ENCODE measurements at places on chromosomes 3 and 15.

GRCh38 chr3:116423374-116423773, 21.9 kb downstream of the LSAMP start:
- no peak for DNase-seq

- DNase-seq, result no peak
These were observed 39.7 kb upstream of the LRRFIP2 start for GRCh38 chr3:37214076-37214475.

DNA sequence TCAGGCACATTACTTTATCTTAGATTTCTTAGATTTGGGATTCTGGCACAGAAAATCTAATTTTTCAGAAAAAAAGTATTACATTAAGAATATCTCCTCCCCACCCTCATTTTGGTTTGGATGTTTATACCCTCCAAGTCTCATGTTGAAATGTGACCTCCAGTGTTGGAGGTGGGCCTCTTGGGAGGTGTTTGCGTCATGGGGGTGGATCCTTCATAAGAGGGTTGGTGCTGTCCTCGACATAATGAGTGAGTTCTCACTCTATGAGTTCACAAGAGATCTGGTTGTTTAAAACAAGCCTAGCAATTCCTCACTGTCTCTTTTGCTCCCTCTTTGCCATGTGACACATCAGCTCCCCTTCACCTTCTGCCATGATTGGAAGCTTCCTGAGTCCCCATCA, 45.6 kb upstream of the WWTR1 start:
- no peak for DNase-seq

DNA sequence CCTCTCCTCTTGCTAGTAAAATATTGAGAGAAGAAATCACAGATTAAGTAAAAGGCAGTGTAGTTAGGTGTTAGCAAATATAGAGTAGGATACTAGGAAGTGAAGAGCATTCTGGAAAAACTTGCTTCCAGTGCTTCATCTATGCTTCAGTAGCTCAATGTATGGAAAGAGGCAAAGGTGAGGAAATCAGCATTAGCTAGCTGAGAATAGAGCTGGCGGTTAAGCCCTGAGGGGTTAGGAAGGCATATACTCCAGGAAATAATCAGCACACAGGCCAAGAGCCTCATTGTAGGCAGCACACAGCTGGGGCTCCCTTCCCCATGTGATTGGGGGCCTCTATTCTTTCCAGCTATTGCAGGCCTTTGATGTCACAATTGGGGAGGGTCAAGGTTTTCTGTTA, 13.8 kb downstream of the RCCD1 start:
- DNase-seq, result no peak

- no peak for DNase-seq
These were observed 20.4 kb downstream of the RBP1 start for GRCh38 chr3:139518926-139519842.

GRCh38 chr3:121894301-121894990, at the start of gene SLC15A2:
Gene SLC15A2 (plus strand): TSS chr3:121894401. CDS start chr3:121894477, 76 bp downstream.
- DNase-seq, result no peak

- DNase-seq, result no peak
These were observed 29.5 kb downstream of the ZNF662 start for GRCh38 chr3:42935472-42935871.

DNA sequence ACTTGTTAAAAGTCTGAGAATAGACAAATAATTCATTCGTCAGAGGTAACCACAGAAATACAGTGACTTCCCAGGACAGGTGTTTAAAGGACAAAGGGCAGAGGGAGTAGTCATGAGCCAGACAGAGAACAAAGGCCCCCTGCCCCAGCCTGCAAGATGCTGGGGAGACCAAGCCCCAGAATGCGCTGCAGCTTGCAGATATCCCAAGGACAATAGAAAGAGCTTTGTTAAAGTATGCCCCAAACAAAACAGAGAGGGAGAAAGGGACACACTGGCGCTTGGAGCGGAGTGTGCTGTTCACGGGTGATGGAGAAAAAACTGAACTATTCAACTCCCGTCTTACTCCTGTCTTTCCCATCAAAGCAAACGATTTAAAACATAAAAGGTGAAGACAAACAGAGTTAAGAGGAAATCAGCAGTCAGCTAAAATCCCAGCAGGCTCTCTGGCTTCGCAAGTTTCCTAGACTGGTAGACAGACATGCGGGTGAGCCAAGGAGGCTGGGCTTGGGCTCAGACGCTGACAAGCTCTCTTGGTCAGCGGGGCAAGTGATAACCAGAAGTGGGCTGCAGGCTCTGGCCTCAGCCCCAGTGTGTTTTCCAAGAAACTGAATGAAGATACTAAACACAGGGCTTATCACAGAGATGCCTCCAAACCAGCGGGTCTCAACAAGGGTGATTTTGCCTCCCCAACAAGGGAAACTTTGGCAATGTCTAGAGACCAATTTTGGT, 130.1 kb downstream of the UACA start:
- no peak for DNase-seq

GRCh38 chr3:43962043-43962442, 271.3 kb downstream of the ABHD5 start:
- no peak for DNase-seq

DNA sequence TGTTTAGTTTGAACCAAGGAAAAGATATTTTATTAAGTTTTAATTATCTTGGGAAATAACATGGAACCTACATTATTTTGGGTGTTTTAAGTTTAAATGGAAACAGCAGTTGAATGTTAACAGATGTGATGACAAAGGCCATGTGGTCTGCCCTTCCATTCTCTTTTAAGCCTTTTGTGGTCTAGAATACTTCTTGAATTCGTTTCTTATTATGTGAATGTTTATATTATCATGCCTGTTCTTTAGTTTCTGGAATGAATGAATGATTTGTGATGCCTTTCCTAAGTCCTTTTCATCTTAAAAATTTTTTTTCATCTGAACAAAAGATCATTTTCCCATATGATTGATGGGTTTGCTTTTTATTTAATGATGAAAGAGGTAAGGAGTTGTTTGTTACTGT, 44.6 kb downstream of the SNRK start:
- DNase-seq, result no peak

- DNase-seq, result no peak
These were observed 212.9 kb upstream of the ARPP21 start for GRCh38 chr3:35426366-35426958.

DNA sequence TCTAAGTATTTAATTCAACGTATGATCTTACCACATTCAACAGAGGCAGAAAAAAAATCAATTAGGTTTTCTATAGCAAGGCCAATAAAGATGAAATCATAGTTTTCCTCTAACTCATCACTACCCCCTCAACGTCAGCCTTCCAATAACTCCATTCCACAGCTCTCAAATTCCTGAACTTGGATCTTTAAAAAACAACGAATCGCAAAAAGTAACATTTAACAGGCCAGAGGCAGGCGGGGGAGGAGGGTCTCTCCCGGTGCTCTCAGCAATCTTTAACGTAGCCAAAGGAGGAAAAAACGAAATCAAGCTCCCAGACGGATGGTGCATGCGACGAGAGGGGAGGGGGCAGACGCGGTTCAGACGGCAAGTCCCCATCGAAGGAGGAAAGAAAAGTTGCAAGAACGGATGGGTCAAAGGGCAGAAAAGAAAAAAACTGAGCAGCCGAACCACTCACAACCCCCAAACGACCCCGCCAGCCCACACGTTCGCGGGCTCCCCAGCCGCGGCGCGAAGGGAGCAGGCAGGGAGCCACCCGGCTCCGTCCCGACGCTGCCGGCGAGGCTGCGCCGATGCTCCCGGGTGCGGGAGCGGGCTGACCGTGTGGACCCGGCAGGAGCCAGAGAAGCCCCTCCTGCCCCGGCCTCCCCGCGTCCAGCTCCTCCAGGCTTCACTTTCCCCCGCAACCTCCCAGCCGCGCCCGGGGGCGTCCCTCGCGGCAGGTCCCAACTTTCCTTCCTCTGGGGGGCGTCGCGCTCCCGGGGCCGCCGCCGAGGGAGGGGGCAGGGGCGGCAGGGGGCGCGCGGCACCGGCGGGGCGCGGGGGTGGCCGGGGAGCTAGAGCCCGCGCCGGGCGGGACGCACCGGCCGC, 703 bp downstream of the PEAK1 start:
- peak; percentile 28 for DNase-seq

DNA sequence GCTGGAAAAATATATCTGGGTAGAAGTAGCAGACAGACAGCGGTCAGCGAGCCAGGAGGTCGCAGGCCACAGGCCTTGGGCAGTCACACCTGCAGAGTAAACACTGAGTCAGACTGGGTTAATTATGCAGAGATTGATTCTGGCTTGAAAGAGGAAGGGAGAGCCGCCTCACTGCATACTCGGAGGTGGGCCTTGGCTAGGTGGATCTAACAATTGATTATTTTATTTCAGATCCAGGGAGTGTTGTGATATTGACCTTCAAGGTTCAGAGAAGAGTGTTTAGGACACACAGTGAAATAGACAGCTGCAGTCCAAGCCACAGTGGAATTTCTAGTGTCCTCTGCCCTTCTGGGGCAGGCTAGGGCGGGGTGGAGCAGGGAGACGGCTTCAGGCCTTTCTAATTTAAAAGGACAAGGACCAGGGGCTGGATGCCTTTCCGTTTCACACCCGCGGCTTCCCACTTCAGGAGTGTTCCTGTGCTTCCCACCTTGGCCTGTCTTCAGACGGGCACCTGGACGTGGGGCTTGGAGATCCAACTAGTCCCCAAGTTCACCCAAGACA, 237.3 kb downstream of the XXYLT1 start:
- DNase-seq, result no peak

DNA sequence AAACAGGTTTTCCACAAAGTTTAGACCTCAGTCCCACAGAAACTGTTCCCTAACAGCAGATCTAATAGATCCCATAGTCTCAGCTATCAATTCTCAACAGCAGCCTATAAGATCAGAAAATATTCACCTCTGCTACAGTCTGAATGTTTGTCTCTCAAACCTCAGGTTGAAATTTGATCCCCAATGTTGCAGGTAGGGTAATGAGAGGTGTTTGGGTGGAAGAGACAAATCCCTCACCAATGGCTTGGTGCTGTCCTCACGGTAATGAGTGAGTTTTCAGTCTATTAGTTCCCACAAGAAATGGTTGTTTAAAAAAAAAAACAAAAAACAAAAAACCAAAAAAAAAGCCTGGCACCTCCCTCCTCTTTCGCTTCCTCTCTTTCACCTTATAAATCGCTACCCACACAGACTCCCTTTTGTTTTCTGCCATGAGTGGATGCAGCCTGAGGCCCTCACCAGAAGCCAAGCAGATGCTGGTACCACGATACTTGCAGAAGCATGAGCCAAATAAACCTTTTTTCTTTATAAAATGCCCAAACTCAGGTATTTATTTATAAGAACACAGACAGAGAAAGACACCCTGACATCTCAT, 14.2 kb downstream of the ZNF280D start:
- no peak for DNase-seq

GRCh38 chr3:102095383-102095782, 246.1 kb downstream of the NFKBIZ start:
- no peak for DNase-seq

DNA sequence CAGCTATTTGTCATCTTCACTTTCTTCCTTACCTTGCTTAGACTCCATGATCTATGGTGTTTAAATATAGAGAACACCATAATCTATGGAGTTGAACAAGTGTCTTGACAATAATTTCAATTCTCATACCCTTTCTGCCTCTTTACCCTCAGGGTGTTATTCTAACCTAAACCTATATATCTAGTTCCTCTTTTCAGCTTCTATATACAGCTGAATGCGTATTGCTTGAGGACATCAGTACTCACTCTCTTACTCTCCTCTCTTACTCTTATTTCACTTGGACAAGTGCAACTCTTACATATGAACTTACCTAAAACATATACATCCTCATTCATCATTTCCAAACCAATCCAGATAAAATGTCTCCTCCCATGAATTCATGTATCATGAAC, 187.1 kb downstream of the RAP2B start:
- no peak for DNase-seq

DNA sequence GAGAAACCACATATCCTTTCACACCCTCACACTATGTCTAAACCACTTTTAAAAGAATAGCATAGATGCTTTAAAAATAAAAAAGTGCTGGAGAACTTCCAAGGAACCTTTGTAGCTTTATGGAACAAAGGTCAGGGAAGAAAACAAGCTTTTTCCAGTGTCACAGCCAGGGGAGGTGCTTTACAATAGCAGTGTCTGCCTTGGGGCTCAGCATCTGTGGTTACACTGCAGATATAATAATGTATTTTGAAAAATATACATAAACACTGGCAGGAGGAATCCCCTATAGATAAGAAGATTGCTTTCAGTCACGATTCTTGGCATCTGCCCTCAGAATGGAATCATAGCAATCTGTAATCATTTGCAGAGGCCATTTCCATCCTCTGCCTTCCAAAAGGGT, 362.4 kb upstream of the LRRC3B start:
- no peak for DNase-seq

DNA sequence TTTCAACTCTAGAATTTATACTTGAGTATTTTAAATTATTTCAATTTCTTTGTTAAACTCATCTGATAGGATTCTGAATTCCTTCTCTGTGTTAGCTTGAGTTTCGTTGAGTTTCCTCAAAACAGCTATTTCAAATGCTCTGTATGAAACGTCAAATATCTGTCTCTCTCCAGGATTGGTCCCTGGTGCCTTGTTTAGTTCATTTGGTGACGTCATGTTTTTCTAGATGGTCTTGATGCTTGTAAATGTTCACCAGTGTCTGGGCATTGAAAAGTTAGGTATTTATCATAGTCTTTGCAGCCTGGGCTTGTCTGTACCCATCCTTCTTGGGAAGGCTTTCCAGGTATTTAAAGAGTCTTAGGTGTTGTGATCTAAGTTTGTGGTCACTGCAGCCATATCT, 151.1 kb downstream of the KCNAB1 start:
- no peak for DNase-seq

DNA sequence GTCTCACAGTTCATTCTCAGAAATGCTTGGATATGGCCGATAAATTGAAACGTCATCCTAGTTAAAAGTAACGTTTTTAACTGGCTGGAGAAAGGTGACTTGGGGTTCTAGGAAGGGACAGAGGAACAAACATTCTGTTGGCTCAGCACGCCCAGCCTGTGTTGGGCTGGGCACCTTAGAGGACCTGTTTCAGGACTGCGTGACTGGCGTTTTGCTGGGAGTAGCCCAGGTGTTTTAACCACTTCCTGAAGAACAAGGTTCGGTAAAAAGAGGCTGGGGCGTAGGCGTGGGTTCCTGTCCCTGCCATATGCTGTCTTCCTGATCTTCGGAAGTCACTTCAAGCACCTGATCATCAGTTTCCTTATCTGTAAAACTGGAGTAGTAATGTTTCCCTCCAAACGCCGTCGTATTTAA, 1.1 kb upstream of the TLNRD1 start:
- no peak for DNase-seq

GRCh38 chr3:147572970-147573340, 163.8 kb downstream of the ZIC1 start:
- no peak for DNase-seq

GRCh38 chr3:39255503-39256325, 24.1 kb downstream of the CX3CR1 start:
- peak; percentile 35 for DNase-seq

DNA sequence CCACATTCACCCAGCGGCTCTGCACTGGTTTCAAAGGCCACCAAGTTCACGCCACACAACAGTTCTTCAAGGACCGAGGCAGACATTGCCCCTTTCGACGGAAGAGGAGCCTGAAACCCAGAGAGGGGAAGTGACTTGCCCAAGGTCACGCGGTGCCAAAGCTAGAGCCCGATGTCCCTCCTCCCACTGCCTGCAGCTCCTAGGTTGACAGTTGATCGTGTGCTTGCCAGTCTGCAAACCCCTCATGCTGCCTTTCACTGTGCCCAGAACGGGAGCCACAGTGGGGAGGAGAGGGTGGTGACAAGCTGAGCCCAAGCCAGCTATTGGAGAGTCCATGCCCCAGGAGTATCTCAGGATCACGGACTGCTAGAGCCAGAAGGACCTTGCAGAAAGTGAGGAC, 230.9 kb downstream of the XXYLT1 start:
- no peak for DNase-seq
